ENCODE measurements at places on chromosomes 2 and 18.

- no peak for DNase-seq
Observed at GRCh38 chr2:3405876-3406275, 26.4 kb downstream of the TRAPPC12 start.

DNA sequence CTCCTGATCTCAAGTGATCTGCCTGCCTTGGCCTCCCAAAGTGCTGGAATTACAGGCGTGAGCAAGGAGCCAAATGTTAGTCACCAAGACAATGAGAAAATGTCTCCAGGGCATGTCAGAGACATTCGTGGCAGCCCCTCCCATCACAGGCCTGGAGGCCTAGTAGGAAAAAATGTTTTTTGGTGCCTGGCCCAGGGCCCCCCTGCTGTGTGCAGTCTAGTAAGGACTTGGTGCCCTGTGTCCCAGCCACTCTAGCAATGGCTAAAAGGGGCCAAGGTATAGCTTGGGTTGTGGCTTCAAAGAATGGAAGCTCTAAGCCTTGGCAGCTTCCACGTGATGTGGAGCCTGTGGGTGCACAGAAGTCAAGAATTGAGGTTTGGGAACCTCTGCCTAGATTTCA is 12.5 kb upstream of the TXNL4A start:
- DNase-seq: no peak

DNA sequence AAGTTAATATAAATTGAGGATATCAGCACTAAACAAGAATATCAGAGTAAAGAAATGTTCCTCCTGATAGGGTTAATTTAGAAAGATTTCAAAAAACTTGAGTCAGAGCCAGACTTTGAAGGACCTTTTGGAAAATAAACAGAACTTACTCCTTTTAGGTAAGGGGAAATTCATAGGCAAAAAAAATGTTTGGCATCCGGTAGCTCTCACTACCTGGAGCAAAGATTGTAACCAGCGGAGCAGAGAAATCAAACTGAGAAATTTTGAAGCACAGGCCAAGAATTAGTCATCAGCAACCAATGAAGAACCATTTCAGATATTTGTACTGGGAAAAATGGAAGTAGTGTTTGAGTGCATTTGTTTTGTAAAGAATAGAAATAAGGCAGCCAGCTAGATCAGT is 113.0 kb downstream of the ICA1L start:
- DNase-seq: no peak

DNA sequence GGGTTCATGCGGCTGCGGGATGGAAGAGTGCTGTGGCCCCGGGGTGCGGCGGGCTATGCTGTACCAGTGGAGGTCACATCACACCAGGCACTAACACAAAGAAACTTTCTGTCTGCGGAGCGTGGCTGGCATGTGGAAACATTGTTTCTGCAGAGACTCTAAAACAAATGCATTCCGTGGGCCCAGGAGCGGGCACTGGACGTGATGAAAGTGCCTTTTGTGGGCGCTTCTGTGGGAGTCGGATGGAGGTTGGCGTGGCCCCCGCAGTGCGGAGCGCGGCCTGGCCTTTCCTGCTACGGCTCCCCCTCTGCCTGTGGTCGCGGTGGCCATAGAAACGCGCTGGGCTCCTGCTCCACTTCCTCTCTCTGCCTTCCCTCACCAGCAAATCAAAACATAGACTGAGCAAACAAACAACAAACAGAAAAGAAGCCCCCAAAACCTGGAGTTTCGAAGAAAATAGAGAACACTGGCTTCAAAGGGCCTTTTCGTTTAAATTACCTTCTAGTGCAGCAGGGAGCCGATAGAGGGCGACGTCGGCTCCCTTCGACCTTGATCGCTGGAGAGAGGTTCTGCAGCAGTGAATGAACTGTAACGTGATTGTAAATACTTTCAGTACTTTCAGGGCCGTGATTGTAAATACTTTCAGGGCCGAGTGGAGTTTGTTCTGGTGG is 51.4 kb downstream of the KIF5C start:
- peak; percentile 69 for DNase-seq

GRCh38 chr2:152420363-152420762 is 85.4 kb downstream of the FMNL2 start:
- no peak for DNase-seq

DNA sequence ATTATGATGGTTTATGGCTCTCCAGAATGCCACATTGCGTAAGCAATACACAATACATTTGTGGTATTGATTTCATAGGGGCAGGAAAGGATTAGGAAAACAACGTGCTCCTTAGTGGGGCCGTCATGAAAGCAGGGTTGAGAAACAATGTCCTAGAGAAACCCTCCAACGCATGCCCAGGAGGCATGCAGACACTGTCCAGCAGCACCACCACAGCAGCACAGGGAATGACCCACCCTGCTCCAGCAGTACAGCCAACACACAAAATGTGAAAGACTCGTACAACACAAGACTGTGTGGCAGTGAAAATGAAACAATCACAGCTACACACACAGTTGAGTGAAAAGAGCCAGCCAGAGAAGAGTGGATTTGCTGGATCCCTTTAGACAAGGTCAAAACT is 66.3 kb downstream of the FAM168B start:
- no peak for DNase-seq

GRCh38 chr2:181770150-181770549 is 89.8 kb upstream of the NEUROD1 start:
- no peak for DNase-seq

- DNase-seq: no peak
Observed at GRCh38 chr18:48194591-48195181, 214.5 kb downstream of the ZBTB7C start.
